ENCODE measurements at places on chromosomes 1 and 21.

DNA sequence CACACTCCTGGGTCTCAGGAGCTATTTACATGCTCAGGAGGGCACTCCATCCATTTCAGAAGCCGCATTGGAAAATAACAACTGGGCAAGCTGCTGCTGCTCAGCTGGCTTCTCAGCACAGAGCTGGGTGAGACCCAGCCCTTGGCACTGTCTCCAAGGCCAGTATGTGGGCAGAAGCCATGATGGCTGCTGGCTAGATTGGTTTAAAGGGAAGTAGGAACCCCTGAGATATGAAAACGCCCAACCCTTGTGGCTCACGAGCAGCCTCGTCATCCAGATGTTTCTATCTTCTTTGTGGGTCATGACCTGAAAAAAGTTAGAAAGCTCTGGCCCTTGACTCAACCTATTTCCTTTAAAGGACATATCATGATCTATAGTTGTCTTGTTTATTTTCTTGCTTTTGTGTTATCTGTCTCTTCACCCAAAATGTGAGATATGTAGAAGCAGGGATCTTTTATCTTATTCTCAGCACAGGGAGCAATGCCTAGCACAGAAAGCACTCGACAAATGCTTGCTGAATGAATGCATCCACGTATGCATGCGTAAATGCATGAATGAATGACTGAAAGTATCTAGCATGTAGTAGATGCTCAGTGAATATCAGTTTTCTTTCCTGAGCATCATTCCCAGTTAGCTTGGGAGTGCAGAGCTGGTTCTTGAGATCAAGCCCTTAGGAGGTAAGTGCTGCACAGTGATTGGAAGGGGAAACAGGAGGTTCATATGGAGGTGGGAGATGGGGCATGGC is 11.6 kb downstream of the MYBPH start:
- no peak for DNase-seq

DNA sequence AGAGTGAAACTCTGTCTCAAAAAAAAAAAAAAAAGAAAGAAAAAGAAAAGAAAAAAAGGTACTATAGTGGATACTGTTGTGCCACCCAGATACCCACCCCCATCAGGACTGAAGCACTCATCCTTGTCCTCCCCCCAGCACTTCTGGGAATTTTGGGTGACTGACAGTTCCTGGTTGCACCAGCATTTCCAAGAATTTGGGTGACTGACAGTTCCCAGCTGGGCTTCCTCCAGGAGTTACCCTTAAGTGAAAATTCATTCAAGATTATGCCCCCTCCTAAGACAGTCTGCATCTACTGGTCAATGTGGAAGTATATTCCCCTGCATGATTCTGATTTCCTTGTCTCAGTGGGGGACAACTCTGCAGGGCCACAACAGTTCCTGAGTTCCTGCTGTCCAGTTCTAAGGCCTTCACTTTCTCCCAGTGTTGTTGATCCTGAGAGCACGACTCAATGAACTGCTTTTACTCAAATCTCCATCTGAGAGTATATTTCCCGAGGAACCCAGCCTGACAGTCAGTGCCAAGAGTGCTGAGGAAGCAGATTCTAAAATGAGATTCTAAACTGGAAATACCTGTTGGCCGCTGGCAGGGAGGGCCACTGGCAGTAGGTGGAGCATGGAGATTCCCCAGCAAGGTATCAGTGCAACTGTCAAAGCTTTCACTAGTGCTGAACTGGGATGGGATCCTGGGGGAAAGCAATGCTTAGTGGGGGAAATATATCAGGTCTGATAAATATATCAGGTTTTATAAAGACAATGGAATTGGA is 18.5 kb downstream of the RIIAD1 start:
- no peak for DNase-seq

DNA sequence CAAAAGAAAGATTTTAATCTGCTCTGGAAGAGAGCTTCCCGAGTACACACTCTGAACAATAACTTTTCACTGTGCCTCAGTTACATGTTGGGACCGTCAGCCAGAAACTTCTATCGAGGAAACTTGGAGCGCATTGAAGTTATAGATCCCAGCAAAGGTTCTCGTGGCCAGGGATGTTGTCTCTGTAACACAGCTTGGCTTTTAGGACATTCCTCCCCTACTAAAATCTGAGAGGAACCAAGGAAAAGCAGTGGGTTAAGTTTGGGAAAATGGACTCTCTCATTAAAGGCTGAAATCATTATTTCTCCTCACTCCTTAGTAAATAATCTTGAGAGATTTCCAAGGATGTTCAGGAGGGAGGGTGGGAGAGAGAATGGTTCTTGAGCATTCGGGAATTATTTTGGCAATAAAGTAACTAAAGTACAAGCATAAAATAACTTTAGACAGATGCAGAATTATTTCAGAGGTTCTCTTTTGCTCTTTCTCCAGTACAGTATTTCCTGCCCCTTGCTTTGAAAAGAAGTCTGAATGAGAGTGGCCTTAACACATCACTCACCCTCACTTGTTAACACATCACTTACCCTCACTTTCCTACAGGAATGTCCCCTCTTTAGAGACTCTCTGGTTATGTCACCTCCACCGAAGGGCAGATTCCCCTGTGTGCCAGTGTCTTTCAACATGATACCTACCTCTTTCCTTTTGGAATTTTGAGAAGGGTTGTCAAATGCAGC is 1.8 kb upstream of the NFIA start:
- DNase-seq = no peak

GRCh38 chr1:161763522-161764098 is 2.5 kb upstream of the ATF6 start:
- DNase-seq = no peak

DNA sequence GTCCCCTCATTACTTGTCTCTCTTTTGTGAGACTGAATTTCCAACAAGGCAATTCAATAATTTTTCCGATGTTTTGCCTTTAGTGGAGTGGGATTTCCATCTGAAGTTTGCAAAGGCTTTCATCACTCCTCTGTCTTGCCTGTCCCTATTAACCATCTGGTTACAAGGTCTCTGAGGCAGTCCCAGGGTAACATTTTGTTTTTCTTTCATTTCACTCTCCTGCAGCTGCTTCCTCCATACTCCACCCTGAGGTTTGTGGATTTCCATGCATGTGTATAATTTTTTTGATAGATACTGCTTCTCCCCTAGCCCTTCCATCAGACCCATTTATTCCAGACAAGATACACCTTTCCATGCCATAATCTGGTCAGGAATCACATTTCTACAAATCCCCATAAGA is 366.8 kb downstream of the PTBP2 start:
- DNase-seq = no peak

GRCh38 chr1:168960595-168960994 is 145.9 kb upstream of the ATP1B1 start:
- no peak for DNase-seq

DNA sequence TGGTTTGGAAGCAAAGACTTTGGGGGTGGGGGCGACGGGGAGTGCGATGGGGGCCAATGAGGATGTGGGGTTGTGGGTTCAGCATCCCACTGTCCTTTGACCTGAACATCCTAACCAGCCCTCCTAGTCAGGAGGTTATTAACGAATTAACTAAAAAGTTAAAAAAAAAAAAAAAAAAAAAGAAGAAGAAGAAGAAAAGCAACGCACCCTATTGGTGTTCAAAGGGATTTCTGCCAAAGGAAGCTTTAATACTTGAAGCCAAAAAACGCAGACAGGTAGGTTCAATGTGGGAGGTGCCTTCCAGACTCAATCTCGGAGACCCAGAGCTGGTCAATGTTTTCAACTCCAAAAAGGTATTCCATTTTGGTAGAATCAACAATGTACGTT is 2.2 kb downstream of the CLIC6 start:
- DNase-seq = no peak

- DNase-seq = no peak
These were observed 255.9 kb downstream of the CACNA1E start for GRCh38 chr1:181739214-181739613.

- no peak for DNase-seq
These were observed 36.9 kb upstream of the OR2B11 start for GRCh38 chr1:247494767-247495166.

DNA sequence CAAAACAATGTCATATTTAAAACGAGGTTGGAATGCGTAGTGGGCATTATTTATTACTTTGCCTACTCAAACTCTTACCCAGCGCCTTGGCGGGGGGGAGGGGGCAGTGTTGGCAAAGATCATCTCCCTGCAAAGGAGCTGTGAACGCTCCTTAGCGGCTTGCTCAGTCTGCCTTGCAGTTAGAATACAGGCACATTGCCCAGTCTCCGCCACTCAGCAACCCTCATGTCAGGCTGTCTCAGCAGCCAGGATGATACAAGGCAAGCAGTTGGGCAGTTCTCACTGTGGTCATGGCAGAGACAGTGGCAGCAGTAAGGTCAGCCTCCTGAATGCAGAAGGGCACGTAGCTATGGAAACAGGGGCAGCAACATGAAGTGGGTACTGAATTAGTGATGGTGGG is 170.4 kb upstream of the KCNK2 start:
- no peak for DNase-seq

DNA sequence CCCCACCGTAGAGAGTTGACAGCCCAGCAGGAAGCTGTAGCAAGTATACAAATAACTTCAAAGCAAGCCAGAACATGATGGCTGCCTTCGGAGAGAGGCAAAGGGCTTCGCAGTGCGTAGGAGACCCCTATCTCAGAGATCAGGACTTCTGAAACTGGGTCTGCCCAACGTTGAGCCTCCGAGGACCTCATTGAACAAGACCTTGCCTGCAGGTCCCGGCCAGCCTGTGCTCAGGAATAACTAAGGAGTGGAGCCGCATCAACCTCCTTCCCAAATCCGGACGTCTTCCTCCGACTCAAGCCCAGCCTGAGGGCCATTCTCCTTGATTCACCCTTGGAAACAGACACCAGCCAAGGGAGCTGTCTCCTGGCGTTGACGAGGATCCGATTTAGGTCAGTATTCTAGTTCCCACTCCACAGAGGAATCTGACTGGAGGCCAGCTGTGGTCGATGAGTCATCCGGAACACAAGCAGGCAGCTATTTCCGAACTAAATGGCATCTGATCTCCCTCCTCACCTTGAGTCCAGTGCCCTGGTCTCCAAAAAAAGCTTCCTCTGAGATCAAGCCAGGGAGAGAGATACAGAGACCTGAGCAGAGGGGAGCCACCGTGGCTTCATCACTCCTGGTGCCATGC is 166.5 kb upstream of the COA6 start:
- no peak for DNase-seq

All from sciatic nerve (tissue), 2 donors.